ENCODE measurements at places on chromosomes 1 and 21.
A peak's percentile ranks its signal among the peaks of the same experiment; 100 is the strongest.

DNA sequence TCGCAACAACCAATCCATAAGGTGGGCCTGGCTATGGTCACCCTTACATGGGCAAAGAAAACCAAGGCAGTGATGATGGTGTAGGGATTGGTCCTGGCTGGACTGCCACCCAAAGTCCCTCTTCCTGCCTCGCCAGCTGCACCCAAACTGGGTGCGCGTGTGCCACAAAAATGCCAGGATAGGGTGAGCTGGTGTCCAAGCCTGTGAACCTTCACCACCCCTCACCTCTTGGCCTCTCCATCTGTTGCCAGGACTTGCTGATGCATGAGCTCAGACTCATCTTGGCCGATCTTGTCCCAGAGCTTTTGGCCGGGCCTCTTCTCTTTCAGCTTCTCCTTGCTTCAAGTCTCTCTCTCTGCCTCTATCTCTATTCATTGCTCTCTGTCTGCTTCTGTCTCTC is 41.8 kb downstream of the FOXD2 start:
- DNase-seq = no peak

- no peak for DNase-seq
Observed at GRCh38 chr21:29718081-29718815, 221.5 kb downstream of the GRIK1 start.

DNA sequence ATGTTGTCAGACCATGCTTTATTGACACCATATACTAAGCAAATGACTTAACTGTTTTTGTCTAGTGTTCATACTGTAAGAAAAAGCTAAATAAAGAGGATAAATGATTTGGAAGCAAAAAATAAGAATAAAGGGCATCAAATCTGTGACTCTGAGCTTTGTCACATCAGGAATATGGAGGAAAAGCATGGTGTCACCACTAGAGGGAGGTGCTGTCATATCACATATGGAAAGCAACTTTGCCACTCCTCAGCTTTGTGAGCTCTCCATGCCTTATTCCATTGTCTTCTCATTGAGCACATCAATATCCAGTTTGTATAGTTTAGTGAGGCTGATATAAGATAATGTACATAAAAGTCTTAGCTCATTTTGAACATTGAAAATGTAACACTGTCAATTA is 20.8 kb upstream of the GBP1 start:
- DNase-seq = no peak

DNA sequence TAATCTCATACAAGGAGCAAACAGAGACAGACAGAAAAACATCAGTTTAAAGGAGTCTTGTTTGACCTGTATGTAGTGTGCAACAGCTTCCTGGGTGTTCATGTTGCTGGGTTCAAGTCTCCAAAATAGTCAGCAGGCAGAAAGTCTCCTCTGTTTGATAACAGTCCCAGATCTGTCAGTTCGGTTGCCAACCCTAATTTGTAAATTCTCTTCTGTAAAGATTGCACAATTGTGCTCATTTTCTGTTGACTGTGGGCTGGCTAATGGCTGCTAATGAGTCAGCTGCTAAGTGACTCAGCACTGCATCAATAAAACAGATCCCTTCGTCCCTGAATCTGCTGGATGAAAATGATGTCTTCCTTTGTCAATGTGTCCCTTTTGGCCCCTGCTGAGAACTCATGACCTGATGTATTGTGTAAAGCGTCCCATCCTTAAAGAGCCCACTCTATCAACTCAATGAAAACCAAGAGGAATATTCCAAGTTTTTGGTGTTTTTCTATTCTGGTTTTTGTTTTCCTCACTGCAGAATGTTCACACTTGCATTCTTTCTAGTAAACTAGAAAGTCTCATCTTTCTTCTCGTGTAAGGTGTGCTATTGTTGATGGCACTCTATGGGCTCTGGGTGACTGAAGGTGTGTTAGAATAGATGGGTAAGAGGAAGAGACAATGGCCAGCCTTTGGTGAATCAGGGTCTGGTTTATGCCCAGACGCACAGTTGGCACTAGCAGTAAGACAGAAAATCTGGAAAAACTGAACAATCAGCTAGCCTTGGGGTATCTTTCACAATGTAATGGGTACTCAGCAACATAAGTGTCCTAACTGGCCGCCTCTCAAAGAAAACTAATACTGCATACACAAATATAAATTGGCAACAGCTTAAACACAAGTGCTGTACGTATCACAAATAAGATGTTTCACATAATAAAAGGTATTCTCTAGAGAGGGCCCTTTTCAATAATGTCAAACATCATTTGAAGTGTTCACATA is 75.1 kb upstream of the SIPA1L2 start:
- peak; percentile 88 for DNase-seq

GRCh38 chr1:206923009-206923960 is 1.5 kb upstream of the FCMR start:
- DNase-seq = no peak

DNA sequence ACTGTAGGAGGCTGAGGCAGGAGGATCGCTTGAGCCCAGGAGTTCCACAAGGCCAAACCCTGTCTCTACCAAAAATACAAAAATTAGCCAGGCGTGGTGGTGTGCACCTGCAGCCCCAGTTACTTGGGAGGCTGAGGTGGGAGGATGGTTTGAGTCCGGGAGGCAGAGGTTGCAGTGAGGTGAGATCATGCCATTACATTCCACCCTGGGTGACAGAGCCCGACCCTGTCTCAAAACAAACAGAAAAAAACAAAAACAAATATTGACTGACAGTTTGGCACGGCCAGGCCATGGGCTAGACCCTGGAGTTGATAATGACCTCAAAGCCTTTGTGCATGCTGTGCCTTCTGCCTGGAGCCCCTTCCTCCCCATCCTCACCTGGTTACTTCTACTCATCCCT is 19.2 kb upstream of the RSPO1 start:
- DNase-seq = no peak

GRCh38 chr1:76921590-76921989 is 54.3 kb downstream of the ST6GALNAC5 start:
- DNase-seq = no peak

DNA sequence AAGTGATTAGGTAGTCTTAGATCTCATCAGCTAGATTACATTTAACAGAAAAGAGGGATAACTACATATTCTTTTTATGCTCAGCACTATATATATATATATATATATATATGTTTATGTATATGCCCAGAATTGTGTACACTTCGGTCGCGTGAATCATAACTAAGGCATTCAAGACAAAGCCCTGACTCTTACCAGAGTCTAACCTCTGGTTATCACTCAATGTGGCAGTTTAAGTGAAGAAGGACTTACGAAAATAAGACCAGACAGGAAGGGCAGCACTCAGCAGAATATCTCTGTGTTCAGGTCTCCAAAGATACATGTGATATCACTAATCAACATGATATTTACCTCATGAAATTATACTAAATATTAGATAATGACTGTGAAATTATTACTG is 1326.7 kb downstream of the MRPL39 start:
- DNase-seq = no peak

DNA sequence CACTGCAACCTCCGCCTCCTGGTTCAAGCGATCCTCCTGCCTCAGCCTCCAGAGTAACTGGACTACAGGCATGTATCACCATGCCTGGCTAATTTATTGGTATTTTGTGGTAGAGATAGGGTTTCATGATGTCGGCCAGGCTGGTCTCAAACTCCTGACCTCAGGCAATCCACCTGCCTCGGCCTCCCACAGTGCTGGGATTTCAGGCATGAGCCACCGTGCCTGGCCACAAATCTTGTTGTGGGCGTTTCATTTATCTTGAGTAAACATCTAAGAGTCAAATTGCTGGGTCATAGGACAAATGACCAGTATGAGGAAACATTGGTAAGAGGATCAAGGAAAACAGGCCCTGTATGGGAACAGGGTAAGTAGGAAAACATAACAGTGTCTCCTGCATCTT is 17.9 kb downstream of the TMEM200B start:
- peak; percentile 24 for DNase-seq

GRCh38 chr1:8118031-8118451 is 91.9 kb upstream of the ERRFI1 start:
- DNase-seq = peak; percentile 16

DNA sequence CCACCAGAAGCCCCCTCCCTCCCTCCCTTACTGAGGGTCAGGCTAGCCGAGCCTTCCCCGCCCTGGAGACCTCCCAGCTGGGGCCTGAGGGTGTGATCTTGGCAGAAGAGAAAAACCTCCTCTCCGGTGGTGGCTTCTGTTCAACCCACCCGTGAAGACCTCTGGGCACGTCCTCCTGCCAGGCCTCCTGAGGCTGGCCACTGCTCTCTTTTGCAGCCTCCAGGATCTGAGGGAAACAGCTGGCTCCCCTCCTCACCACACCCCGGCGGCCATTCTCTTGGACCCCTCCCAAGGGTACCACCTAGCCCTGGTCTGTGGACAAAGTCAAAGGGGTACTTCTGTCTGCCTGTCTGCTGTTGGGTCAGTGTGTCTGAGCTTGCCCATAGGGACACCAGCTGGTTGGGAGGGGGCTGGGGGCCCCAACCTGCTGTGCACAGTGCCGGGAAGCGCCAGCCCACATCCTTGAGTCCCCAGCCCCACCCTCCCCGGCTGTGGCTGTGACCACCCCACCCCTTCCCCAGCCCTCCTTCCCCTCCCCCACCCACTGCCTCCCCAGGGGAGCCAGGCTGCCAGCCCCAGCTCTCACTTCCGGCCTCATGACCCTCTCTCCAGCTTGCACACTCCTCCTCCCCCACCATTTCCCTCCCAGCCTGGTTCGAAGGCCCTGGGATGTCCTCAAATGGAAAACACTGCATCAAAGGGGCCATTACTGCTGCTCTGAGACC is 48.1 kb downstream of the AHDC1 start:
- no peak for DNase-seq

- DNase-seq = peak; percentile 67
Observed at GRCh38 chr1:42035205-42035829, 116.6 kb upstream of the HIVEP3 start.

- peak; percentile 22 for DNase-seq
Observed at GRCh38 chr1:86739648-86740509, 35.5 kb downstream of the SH3GLB1 start.

DNA sequence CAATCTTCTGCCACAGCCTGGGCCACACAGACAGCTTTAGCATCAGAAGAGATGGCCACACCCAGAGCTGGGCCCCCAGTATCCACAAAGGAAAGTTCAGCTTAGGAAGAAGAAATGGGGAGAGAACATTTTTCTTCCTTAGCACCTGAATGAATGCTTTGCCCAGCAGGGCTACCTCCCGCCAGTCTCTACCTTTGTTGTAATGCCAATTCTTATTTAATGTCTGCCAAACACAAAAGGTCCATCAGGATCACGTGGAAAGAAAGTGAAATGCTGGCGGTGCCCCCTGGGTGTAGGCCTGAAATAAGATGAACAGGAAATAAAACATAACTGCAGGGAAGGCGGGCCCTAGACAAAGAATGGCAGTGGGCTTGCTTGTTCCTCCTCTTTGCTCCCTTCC is 125.6 kb downstream of the CACNA1E start:
- no peak for DNase-seq

GRCh38 chr1:43077273-43077672 is 94.8 kb downstream of the EBNA1BP2 start:
- no peak for DNase-seq

DNA sequence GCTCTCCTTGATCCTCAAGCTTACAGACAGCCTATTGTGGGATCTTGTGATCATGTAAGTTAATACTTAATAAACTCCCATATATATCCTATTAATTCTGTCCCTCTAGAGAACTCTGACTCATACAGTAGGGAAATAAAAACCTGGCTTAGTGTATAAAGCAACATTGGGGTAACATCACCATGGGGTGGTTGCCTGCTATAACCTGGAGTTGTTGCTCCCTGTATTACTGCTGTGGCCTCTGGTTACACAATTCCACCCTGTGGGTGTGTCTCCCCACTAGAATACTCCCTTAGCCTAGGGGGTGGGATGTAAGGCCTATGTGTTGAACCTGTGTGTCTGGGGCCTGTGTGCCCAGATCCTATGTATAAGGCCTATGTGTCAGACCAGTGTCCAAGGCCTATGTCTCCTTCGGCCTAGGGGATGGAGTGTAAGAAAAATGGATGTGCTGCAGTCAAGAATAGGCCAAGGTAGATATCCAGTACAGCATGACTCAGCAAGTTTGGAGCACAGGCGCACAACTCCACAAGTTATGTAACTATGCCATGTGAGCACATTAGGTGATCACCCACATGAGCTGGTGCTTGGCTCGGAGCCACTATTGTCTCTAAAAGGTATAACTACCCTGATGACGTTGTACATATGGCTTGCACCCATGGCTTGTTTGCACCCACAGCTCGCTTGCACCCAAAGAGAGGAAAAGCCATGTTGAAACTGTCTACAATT is 96.8 kb upstream of the C1orf21 start:
- DNase-seq = no peak

DNA sequence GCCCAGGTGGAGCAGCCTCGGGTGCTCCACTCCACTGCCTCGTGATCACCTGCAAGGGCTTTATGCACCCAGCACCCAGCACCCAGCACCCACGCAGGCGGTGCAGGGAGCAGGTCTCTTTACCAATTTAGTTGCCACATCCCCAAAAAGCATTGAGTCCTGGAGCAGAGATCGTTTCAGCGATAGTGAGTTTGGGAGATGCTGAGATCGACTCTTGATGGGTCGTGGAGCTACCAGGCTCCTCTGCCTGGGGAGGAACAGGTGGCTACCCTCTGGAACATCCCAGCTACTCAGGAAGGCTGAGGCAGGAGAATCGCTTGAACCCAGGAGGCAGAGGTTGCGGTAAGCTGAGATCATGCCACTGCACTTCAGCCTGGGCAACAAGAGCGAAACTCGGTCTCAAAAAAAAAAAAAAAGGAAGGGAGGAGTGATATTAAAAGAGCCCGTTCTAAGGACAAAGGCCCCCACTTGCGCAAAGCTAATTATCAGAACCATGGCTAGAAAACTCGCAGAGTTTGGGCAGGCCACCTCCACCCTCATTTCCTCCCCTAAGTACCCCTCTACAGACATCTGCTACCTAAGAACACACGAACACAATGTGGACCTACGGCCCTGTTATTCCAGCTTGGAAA is 106.5 kb upstream of the SLC45A1 start:
- no peak for DNase-seq

- DNase-seq = peak; percentile 34
Observed at GRCh38 chr1:174999936-175000696, at the start of gene CACYBP. CACYBP (plus strand) TSS chr1:174999947; CDS start chr1:175000181, 234 bp downstream.

GRCh38 chr1:168867941-168868634 is 139.1 kb upstream of the DPT start:
- DNase-seq = no peak

GRCh38 chr1:218383681-218384080 is 38.5 kb downstream of the TGFB2 start:
- peak; percentile 28 for DNase-seq

DNA sequence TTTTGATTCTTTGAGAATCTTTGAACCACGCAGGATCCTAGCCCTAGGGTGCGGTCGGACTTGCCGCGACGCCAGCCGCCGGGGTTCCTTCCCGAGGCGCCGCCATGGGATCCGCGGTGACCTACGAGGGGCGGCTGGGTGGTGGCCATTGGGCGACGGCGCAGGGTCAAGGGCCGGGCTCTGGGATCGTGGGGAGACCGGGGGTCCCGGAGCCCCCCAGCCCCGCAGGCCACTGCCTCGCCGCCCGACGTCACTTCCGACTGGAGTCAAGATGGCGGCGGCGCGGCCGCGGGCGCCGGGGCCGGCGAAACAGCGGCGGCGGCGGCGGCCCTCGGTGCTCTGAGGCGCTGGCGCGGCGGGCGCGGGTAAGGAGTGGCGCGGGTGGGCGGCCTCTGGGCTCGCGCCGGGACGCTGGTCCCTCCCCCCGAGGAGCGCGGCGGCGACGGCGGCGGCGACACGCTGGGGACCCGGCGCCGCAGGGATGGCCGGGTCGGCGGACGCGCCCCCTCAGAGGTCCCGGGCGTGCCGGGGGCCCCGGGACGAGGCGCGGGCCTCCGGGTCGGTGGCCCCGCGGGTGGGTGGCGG is at the start of gene PRDM2:
PRDM2 (plus strand) TSS at position 253 of the 585 bp plus-strand sequence. CDS start 15,418 bp downstream, outside the sequence.
- DNase-seq = peak; percentile 47
